ENCODE measurements at places on chromosomes 11 and 22. TPM values are rescaled to one million over a fixed set of nuclear protein-coding genes. Genes with fewer than 3 reads are reported as not detected.

Gene STK33
- 1.3 TPM for total RNA-seq

Gene OR4D5
- not detected for total RNA-seq

Gene SLC22A12
- total RNA-seq = not detected

Gene OR2AG2
- not detected for total RNA-seq

Gene MUC6
- not detected for total RNA-seq

Gene MYOD1
- total RNA-seq = not detected

Gene CSKMT
- 3.5 TPM for total RNA-seq
